NB4 (cell line): ENCODE measurements at places on chromosomes 1 and 21.

- no peak for DNase-seq
Observed at GRCh38 chr1:96164053-96164452, 557.5 kb upstream of the PTBP2 start.

- DNase-seq = no peak
Observed at GRCh38 chr1:12851779-12852178, 3.3 kb upstream of the HNRNPCL1 start.

GRCh38 chr1:39407510-39407895 lies 83.9 kb upstream of the BMP8A start:
- DNase-seq = no peak

DNA sequence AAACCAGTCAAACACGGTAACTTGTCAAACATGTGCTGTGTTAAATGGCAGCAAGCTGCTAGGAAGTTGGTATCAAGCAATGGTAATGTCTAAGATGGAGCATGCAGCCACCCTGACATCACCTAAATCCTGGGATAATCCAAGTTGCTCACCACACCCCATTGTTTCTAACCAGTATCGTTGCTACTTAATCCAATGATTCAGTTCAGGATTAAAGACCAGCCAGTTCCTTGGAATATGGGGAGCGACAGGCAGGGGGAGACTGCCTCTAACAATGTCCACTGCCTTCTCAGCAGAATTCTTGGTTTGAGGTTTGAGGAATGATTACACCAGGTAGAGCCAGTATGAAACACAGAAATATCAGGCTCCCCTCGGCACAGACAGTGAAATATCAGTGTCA lies 122.1 kb upstream of the IFFO2 start:
- no peak for DNase-seq

GRCh38 chr1:48061162-48062136 lies 64.3 kb upstream of the TRABD2B start:
- DNase-seq = peak; percentile 52

DNA sequence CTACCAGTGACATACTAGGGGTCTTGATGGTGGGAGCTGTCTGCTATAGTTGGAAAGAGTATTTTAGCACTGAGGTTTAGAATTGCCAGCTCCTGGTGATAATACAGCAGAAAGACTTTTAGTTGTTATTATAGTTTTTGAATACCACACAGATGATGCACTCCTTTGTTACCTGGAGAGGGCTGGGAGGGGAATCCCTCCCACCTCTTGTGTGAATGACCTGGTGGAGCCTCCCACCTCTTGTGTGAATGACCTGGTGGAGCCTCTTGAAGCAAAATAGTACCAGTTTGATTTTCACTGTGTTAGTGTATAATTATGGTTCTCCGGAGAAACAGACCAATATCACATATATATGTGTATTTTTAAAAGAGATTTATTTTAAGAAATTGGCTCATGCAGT lies 3.3 kb downstream of the DISP1 start:
- DNase-seq = no peak

DNA sequence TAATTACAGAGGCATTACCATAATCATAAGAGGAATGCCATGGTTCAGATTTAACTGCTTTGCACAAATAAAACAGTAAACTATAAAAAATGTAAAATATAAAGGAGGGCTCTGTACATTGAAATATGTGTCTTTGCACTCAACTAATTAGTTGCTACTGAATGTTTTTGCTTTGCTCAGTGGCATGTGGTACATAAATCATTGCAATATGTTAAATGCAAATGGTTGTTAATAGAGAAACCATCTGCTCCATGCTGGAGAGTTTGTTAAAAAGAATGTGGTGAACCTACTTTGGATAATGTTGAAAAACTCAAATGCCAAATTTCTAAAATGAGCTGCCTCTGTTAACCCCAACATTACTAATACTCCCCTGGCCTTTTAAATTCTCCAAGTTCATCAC lies 201.5 kb downstream of the NTNG1 start:
- no peak for DNase-seq

DNA sequence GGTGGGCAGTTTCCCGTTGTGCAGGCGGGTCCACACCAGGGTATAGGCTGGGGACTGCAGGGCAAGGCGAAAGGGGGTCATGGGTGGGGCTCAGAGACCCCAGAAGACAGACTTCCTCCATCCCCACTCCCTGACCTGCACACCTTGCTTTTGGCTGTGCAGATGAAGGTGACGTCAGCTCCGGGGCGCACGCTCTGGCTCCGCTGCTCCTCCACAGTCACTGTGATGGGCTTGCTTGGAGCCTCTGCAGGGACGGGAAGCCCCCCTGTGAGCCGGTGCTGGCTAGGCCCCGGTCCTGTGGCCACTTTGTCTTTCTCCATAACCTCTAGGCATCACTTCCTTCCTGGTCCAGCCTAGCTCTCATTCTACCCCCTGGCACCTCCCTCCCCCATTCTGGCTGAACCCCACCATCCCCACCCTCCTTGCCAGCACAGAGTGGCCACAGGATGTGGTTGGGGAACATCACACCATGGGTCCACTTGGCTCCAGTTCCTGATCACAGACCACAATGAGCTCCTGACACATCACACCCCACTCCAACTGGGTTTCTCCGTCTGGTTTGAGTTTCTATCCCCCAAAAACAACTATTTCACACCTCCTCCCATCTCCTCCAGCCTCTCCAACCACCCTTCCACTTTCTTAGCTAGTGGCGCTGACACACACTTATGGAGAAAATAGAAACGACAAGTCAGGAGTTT lies 45.2 kb downstream of the LDLRAD2 start:
- peak; percentile 91 for DNase-seq

DNA sequence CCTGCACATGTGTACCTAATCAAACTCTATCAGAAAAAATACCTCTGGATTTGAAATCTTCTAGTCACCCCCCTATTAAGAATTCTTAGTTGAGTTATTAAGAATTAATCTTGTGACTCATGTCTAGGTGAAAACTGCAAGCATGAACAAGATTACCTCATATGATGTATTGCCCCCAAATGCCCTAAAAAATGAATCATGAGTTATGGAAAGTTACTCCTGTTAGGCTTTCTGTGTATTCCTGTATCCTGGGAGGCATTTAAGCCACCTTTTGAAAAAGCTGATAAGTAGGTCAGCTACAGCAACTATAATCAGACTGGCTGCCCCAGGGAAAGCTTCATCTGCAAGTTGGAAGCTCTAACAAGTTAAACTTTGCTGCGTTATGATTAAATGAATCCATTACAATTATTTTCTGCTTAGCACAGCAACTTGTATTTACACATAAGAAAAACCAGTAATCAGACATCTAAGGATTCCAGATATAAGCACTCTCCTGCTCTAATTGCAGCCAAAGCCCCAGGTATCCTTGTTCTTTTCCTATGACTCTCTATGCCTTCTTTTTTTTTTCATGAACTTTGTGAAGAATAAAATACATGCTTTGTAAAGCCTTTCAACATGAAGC lies 147.7 kb downstream of the NTPCR start:
- DNase-seq = no peak

DNA sequence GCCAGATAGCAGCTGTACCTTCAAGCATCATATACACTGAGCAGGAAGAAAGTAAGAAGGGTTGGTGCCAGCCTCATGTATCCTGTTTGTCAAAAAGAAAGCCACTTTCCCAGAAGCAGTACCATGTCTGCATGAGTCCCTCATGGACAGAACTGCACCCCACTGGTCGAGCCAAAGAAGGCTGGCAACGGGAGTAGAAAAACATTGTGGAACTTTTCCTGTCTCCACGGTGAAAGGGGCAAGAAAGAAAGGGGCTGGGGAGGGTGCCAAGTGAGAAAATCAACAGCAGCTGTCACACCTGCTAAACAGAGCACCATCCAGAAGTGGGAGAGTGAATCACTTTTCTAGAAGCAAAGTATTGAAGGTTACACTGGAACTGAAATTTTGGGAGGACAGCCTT lies 621.7 kb downstream of the LMO4 start:
- no peak for DNase-seq

GRCh38 chr1:40404670-40405462 lies 31.3 kb downstream of the SMAP2 start:
- DNase-seq = peak; percentile 73

DNA sequence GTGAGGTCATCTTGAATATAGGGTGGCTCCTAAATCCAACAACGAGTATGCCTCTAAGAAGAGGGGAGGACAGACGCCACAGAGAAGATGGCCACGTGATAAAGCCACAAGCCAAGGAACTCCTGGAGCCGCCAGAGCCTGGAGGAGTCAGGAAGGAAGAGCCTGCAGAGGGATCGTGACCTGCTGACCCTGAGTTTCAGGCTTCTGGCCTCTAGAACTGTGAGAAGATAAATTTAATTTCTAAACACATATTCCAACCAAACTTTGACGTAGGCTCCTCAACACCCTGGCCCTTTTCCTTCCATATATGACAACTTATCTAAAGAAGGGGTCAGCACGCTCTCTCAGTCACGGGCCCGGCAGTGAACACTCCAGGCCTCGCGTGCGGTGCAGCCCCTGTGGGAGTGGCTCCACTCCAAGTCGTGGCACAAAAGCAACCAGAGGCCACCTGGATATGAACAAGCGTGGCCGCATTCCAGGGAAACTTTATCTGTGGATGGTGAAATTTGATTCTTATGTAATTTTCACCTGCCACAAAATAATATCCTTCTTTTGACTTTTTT lies 138.6 kb upstream of the AJAP1 start:
- no peak for DNase-seq

DNA sequence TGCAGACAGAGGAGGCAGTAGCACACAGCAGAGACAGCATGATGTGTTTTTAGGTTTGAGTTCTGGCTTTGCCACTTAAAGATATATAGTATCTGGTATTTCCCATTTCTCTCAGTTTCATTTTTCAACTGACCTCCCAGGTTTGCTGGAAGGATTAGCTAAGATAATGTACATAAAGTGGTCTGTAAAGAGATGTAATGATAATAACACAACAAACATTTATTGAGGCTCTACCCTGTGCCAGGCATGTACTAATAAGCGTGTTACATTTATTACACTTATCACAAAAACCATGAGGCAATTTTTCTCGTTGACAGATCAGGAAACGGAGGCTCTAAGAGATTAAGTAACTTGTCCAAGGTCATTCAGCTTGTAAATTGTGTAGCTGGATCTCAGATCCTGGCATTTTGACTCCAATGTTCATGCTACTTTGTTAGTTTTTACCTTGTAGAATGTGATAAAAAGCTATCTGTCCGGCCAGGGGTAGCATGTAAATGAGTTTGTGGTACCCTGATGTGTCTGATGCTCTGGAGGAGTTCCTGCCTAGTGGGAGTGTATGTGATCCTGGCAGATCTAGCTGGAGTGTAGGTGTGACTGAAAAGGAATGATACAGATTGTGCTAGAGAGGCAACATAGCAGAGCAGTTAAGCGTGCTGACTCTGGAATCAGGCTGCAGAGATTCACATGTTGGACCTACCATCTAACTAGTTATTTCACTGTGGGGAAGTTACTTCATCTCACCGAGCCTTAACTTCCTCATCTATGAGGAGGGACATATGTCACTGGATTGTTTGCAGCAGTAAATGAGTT lies 146.6 kb downstream of the VPS13D start:
- DNase-seq = peak; percentile 35

GRCh38 chr1:62722796-62723195 lies 34.6 kb upstream of the DOCK7 start:
- no peak for DNase-seq

- no peak for DNase-seq
Observed at GRCh38 chr1:153346077-153346723, 2.4 kb downstream of the PGLYRP4 start.

- DNase-seq = no peak
Observed at GRCh38 chr1:43031316-43032203, 72.9 kb upstream of the SLC2A1 start.

DNA sequence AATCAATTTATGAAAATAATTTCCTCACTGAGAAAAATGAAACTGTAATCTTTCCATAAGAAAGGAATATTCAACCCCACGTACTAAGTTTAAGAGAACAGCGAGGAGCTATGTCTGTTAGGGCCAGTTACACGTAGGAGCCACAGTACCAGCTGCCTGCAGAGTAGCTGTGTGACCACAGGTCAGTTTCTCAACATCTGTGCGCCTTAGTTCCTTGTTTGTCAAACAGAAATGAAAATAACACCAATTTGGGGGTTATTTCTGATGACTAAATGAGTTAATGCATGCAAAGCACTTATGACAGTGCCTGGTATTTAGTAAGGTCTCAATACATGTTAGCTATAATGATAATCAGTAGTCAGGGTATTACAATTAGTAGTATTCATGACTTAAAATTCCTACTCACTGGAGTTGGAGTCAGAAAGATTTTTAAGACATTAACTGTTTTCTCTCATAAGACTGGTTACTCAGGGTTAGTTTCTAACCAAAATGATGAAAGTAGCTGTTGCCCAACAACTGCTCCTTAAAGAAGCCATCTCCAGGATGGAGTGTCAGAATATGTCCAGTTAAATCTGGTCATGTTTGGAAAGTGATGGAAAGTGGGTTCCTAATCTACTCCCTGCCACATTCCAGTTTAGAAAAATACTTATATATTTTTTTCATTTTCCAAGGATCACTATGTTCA lies 85.8 kb upstream of the ZNF648 start:
- DNase-seq = peak; percentile 93

- peak; percentile 66 for DNase-seq
Observed at GRCh38 chr1:154747740-154748404, 122.2 kb downstream of the KCNN3 start.

DNA sequence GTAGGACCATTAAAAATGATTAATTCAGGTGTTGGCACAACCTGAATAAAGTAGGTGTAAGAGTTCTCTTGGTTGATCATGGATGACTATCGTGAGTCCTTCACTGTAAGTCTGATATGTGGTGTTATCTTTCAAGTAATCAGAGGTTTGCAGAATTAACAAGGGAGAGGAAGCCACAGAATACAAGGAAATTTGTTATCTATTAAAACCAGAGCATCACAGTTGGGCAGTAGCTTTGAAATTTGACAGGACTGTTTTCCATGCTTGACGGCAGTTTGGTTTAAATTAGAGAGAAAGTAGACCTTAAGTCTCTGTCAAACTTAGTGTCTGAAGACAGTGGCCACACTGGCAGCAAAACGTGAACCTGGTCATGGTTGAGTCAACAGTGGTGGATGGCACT lies 139.5 kb upstream of the KCNK2 start:
- DNase-seq = no peak

- DNase-seq = no peak
Observed at GRCh38 chr1:30373471-30374399, 349.6 kb downstream of the MATN1 start.

- no peak for DNase-seq
Observed at GRCh38 chr21:27582948-27583430, 616.1 kb upstream of the ADAMTS5 start.

DNA sequence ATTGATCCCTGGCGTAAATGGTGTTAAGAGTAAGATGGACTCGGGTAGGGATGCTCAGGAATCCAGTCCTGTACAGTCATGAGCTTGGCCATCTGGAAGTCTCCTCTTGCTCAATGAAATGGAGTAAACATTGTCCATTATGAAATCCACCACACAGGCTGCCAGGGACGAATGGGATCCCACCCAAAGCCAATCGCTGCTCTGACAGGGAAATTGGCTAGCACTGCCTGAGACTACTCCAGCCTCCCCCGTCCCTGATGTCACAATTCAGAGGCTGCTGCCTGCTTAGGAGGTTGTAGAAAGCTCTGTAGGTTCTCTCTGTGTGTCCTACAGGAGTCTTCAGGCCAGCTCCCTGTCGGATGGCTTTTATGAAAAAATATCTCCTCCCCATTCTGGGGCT lies at the start of gene HSD11B1:
Gene HSD11B1, plus strand, starts transcription at position 263 of the 400 bp plus-strand sequence. Its CDS starts 97 bp downstream, at position 360.
- DNase-seq = peak; percentile 13

- DNase-seq = no peak
Observed at GRCh38 chr1:10186331-10187025, 23.9 kb upstream of the KIF1B start.
